ENCODE measurements at places on chromosomes 2 and 18. TPM values are rescaled to one million over a fixed set of nuclear protein-coding genes. Genes with fewer than 3 reads are reported as not detected.

DNA sequence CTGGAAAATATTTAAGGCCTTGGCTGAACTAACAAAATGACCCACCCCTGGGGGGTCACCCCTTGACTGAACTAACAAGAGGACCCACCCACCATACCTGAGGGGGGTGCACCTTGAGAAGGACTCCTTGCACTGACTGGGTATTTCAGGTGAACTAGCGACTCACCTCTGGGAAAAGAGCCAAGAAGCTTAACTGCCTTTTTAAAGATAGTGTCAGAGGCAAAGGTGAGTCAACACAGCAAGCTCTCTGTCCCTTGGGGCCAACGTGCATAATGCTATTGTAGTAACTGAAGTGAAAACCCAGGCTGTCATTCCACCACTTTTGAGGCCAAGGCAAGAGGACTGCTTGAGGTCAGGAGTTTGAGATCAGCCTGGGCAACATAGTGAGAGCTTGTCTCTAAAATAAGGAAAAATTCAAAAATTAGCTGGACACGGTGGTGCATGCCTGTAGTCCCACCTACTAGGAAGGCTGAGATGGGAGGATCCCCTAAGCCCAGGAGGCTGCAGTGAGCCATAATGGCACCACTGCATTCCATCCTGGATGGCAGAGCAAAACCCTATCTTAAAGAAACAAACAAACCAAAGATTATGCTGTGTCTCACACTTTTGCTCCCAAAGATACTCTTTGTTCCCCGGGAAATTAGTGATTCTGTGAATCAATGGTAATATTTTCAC lies 36.4 kb upstream of the ZCCHC2 start:
- H3K27me3 ChIP-seq = no peaks in the 10 kb centered on the region
- no peak overlapping the region for H3K27ac ChIP-seq
- no peaks in the 10 kb centered on the region for H3K4me1 ChIP-seq
- no peak overlapping the region for H3K4me3 ChIP-seq
- DNase-seq = no peak
- H3K36me3 ChIP-seq = no peaks in the 10 kb centered on the region

ICA1L gene
- 3.2 TPM for total RNA-seq

UPP2 gene
- total RNA-seq = not detected

GRCh38 chr18:48806551-48807261 lies 144.1 kb downstream of the SMAD7 start:
- peaks cover 26% of the 10 kb centered on the region for H3K4me1 ChIP-seq
- no peak overlapping the region for H3K27ac ChIP-seq

DNA sequence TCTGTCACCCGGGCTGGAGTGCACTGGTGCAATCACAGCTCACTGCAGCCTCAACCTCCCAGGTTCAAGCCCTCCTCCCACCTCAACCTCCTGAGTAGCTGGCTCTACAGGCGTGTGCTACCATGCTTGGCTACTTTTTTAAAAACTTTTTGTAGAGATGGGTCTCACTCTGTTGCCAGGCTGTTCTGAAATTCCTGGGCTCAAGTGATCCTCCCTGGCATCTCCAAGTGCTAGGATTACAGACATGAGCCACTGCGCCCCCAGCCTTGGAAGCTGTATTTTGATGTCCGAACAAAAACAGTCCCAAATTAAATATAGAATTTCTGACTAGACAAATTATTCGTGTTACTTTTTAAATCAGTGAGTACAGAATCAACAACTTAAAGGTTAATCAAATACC lies 97.4 kb downstream of the ZNF516 start:
- DNase-seq = no peak
- H3K36me3 ChIP-seq = no peaks in the 10 kb centered on the region
- H3K4me1 ChIP-seq = no peaks in the 10 kb centered on the region
- H3K27ac ChIP-seq = no peak overlapping the region
- no peaks in the 10 kb centered on the region for H3K27me3 ChIP-seq

- H3K27me3 ChIP-seq = no peaks in the 10 kb centered on the region
- DNase-seq = no peak
- no peaks in the 10 kb centered on the region for H3K36me3 ChIP-seq
- no peak overlapping the region for H3K27ac ChIP-seq
These were observed 42.1 kb upstream of the SNED1 start for GRCh38 chr2:240956171-240956934.

RNF125 gene
- 1.5 TPM for total RNA-seq

DNA sequence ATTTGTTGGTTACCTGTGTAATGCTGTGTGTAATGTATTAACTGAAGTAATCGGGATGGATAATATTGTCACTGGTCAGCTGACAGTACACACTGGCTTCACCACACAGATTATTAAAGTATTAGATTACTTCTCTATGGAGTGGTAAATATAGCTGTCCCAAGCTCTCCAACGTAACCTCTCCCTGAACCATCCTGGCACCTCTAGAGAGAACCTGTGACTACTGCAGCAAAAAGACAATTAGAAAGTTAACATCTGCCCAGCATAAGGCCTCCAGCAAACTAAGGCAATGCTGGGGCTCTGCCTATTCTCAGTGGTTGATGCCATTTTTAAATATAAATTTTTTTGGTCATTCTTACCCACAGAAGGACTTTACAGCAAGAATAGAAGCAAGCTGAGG lies 351.3 kb downstream of the GPD2 start:
- H3K27me3 ChIP-seq = no peaks in the 10 kb centered on the region
- H3K27ac ChIP-seq = no peak overlapping the region
- no peak overlapping the region for H3K4me3 ChIP-seq
- no peak for DNase-seq
- no peaks in the 10 kb centered on the region for H3K4me1 ChIP-seq

EFEMP1 gene
- total RNA-seq = not detected

SPR gene
- total RNA-seq = 22.6 TPM

TTN gene
- under 0.01 TPM for total RNA-seq

MBD1 gene
- 70.8 TPM for total RNA-seq

- H3K36me3 ChIP-seq = no peaks in the 10 kb centered on the region
- DNase-seq = no peak
- H3K4me1 ChIP-seq = no peaks in the 10 kb centered on the region
- no peak overlapping the region for H3K27ac ChIP-seq
- H3K4me3 ChIP-seq = no peak overlapping the region
These were observed 7.0 kb upstream of the NUP35 start for GRCh38 chr2:183117226-183117625.

DNA sequence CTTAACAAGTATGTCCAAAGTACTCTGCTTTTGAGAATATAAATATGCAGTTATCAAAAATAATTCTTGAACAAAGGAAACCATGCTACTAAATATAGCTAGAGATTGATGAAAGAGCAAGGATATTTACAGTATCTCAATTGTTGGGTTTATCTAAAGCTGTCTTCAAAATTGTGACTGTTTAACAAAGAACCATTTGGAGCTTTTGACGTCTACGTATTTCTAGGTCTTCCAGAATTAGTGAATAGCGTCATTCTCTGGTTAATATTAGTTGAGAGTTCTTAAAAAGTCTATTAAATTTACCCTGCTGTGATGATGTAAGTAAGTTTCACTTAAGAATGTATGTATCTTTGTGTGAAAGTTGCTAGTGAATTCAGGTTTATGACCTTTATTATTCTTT lies 223.1 kb upstream of the SIX3 start:
- H3K4me3 ChIP-seq = no peak overlapping the region
- no peaks in the 10 kb centered on the region for H3K4me1 ChIP-seq
- no peak overlapping the region for H3K27ac ChIP-seq

STPG4 gene
- 0.75 TPM for total RNA-seq

DNA sequence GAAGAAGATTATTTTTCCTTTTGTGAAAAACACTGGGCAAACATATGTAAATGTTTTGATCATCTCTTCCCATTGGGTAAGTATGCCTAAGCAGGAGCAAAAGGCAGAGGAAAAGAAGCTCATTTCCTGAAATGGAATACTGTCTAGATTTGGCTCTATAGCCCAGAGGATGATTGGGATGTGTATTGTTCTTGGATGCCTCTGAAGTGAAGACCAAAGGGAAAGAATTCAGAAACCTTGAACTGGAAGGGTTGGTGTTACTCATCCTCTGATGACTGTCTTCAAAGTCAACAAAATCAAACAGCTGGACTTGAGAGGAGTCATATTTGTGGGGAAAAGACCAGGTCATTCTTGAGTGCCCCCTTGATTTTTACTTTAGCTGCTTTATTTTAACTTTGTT lies 112.6 kb upstream of the NT5C1B start:
- no peak overlapping the region for H3K4me3 ChIP-seq
- no peaks in the 10 kb centered on the region for H3K27me3 ChIP-seq
- no peak for DNase-seq
- no peak overlapping the region for H3K27ac ChIP-seq
- H3K36me3 ChIP-seq = no peaks in the 10 kb centered on the region
- H3K4me1 ChIP-seq = no peaks in the 10 kb centered on the region

IL36B gene
- not detected for total RNA-seq

- no peak for DNase-seq
- H3K4me3 ChIP-seq = no peak overlapping the region
- no peaks in the 10 kb centered on the region for H3K36me3 ChIP-seq
- H3K27me3 ChIP-seq = no peaks in the 10 kb centered on the region
- H3K4me1 ChIP-seq = no peaks in the 10 kb centered on the region
- H3K27ac ChIP-seq = no peak overlapping the region
These were observed 113.8 kb upstream of the KLF7 start for GRCh38 chr2:207279520-207279919.

ITGA4 gene
- total RNA-seq = 7.0 TPM

GRCh38 chr2:30293303-30293921 lies 62.1 kb downstream of the LBH start:
- DNase-seq = peak; percentile 20
- H3K36me3 ChIP-seq = no peaks in the 10 kb centered on the region
- no peak overlapping the region for H3K4me3 ChIP-seq
- H3K27me3 ChIP-seq = no peaks in the 10 kb centered on the region
- no peak overlapping the region for H3K27ac ChIP-seq

- H3K27me3 ChIP-seq = no peaks in the 10 kb centered on the region
- no peaks in the 10 kb centered on the region for H3K4me1 ChIP-seq
- DNase-seq = no peak
- no peak overlapping the region for H3K27ac ChIP-seq
- H3K4me3 ChIP-seq = no peak overlapping the region
- no peaks in the 10 kb centered on the region for H3K36me3 ChIP-seq
These were observed 113.1 kb downstream of the SPP2 start for GRCh38 chr2:234163510-234164045.

CYS1 gene
- not detected for total RNA-seq

ZSWIM2 gene
- not detected for total RNA-seq

DNA sequence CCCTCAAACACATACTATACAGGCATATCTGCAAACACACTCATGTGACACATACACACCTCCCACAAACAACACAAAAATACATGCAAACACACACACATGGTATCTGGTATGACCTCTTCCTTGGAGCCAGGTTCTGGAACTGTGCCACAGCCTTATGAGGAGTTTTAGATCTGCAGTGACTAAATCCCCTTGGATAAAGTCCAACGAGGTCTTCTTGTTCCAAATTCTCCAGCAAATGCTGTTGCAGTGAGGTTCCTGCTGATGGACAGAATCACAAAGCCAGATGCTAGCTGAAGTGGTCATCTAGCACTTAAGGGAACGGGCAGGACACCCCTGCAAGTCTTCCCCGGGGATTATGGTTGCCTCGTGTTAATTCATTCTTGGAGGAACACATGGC lies 54.5 kb upstream of the DAPL1 start:
- H3K4me1 ChIP-seq = no peaks in the 10 kb centered on the region
- DNase-seq = no peak
- no peak overlapping the region for H3K27ac ChIP-seq
- no peak overlapping the region for H3K4me3 ChIP-seq

DNA sequence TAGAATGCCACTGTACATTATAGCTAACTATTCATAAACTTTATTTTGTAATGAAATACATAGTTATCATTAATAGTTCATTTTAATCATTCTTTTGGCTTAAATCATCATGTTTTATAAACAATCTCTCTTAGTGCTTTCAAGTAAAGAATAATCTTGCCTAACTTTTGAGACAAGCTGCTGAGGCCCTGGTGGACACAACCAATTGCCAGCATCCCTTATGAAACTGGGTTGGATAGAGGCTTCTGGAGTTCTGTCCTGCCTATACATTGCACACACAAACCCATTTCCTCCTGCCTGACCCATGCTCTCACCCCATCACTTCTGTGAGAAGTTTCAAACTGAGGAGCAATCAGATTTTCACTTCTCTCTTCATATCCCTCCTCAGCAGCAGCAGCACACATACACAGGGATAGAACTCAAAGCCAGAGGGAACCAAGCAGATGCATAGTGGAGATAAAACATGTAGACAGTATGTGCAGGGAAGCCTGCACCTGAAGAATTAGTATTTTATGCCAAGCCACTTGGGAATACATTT lies 450.0 kb upstream of the SLC14A2 start:
- no peaks in the 10 kb centered on the region for H3K36me3 ChIP-seq
- no peaks in the 10 kb centered on the region for H3K27me3 ChIP-seq
- DNase-seq = no peak
- no peaks in the 10 kb centered on the region for H3K4me1 ChIP-seq

CCDC148 gene
- total RNA-seq = 0.92 TPM

KIF1A gene
- 330 TPM for total RNA-seq

KCNE4 gene
- 68.0 TPM for total RNA-seq

DNA sequence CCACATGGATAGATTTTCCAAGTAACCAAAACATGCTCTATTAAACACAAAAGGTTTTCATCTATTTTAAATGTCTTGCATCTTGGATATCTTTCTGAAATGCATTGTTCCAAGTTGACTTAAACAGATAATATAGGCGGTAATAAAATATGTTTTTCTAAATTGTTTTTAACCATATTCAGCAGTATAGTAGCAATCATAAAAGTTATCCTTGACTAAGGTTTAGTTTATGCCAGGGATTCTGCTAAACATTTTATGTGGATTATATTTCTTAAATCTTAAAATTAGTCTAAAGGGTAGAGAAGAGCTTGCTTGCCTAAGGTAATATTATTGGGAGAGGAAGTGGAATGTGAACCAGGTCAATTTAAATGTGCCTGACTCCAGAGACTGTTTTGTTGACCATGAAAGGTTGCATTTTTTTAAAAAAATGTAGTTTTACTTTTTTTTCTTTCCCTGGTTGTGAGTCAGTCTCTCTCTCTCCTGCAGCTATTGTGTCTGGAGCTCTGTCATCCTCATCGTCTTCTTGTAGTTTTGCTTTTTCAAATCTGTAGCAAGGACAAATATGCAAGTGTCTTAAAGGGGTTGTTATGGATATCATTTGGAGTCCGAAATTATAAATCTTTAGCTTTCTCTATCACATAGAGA lies 309.1 kb upstream of the COL3A1 start:
- H3K4me1 ChIP-seq = peaks cover 4% of the 10 kb centered on the region
- no peak overlapping the region for H3K27ac ChIP-seq
- no peaks in the 10 kb centered on the region for H3K27me3 ChIP-seq
- H3K36me3 ChIP-seq = no peaks in the 10 kb centered on the region
- no peak overlapping the region for H3K4me3 ChIP-seq

DNA sequence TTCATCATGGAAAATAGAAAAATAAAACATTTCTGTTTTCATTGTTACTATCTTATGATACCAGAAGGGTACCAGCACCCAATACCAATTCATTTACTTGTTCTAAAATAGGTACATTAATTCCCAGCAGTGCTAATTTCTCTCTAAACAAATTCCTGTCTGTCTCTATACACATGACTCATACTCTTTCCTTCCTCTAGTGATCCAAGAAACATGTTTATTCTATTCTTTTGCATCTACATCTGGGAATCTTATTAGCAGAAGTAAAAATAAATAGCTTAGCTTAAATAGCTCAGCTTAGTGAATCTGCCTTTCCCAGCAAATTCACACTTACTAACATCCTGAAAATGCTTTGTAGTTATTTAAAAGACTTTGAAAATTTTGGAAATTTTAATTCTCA lies 84.5 kb upstream of the MAPRE2 start:
- no peaks in the 10 kb centered on the region for H3K4me1 ChIP-seq
- no peaks in the 10 kb centered on the region for H3K36me3 ChIP-seq
- H3K27me3 ChIP-seq = no peaks in the 10 kb centered on the region

- H3K36me3 ChIP-seq = no peaks in the 10 kb centered on the region
- no peak overlapping the region for H3K4me3 ChIP-seq
- H3K4me1 ChIP-seq = peaks cover 7% of the 10 kb centered on the region
- no peaks in the 10 kb centered on the region for H3K27me3 ChIP-seq
- DNase-seq = peak; percentile 60
These were observed 186.8 kb upstream of the PGAP1 start for GRCh38 chr2:197113275-197113711.

AMER3 gene
- not detected for total RNA-seq

SLC16A14 gene
- total RNA-seq = 3.0 TPM

Data from A673 (cell line).